ENCODE measurements at places on chromosomes 1 and 21.
A peak's percentile ranks its signal among the peaks of the same experiment; 100 is the strongest.

DNA sequence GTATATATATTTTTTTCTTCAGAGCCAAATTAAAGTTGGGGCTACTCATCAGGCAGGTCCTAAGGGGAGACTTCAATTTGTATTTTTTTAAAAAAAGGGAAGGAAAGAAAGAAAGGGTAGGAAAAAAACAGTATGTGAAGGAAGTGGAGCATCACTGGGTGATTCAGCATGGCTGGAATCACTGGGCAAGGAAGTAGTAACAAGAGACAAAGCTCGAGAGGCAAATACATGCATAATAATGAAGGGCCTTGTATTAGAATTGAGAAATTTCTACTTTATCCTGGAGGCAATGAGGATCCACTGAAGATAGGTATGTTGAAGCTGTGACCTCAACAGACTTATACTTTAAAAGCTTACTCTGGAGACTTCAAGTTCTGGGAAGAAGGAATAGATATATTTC, 184.4 kb downstream of the COQ8A start:
- H3K27ac ChIP-seq, result no peak overlapping the region
- no peak overlapping the region for H3K4me3 ChIP-seq
- H3K4me1 ChIP-seq, result no peaks in the 10 kb centered on the region
- H3K36me3 ChIP-seq, result 0 out of 2 replicates have a peak, but pooled peaks cover 5% of the 10 kb centered on the region
- no peaks in the 10 kb centered on the region for H3K27me3 ChIP-seq
- DNase-seq, result no peak

DNA sequence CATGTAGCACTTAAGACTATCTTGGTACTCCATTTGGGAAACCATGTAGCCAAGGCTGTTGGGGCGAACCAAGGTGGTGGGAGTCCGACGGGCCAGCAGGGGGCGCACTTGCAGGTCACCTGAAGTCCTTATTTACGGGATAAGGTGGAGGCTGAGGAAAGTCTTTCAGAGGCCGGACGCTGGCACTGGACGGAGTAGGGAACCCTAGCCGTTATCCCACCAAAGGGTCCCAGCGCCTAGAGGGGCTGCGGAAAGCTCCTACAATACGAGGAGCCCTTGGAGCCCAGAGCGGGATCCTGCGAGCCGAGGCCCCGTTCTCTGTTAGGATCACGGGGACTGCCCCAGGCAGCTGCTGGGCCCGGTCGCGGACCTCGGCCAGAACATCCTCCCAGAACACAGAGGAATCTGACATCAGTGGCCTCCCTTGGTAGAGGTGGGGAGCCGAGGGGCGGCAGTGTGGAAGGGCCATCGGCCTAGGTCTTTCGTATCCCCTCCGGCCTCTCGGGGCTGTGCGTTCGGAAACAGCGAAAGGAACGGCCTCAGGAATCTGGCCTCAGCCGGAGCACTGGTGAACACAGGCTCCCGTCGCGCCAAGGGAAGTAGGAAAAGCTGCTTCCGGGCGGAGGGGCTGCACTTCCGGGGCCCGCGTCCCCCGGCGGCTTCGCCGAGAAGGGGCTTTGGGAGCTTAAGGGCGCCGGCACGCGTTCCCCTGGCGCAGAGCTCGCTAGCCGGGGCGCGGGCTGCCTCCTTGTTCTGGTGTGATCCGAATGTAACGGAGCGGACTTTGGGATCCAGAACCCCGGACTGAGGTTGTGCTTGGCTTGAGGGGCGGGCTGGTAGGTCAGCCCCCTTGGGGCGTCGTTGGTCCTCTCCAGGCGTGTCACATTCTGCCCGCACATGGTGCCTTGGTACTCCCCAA, 29.9 kb upstream of the RPTN start:
- H3K27ac ChIP-seq, result no peak overlapping the region
- DNase-seq, result no peak
- peaks cover 30% of the 10 kb centered on the region for H3K4me1 ChIP-seq
- H3K27me3 ChIP-seq, result no peaks in the 10 kb centered on the region
- H3K36me3 ChIP-seq, result no peaks in the 10 kb centered on the region
- H3K4me3 ChIP-seq, result no peak overlapping the region

DNA sequence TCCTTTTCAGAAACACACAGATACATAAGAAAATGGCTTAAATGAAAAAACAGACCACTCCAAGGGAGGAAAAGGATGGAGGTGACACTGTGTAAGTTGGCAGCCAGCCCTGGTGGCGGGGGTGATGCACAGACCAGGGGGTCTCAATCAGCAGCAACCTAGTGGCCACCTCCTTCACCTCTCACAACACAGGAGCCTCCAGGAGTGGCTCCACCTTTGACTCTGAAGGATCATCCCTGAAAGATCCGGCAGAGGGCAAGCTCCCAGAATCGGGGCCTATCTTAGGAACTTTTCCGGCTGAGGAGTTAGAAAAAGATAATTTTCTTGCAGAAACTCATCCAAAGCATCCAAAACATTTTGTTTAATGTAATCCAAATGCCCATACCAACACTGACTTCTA, 51.2 kb upstream of the SMYD2 start:
- H3K27me3 ChIP-seq, result no peaks in the 10 kb centered on the region
- H3K36me3 ChIP-seq, result no peaks in the 10 kb centered on the region
- no peak overlapping the region for H3K27ac ChIP-seq
- H3K4me1 ChIP-seq, result no peaks in the 10 kb centered on the region
- H3K4me3 ChIP-seq, result no peak overlapping the region
- DNase-seq, result no peak

DNA sequence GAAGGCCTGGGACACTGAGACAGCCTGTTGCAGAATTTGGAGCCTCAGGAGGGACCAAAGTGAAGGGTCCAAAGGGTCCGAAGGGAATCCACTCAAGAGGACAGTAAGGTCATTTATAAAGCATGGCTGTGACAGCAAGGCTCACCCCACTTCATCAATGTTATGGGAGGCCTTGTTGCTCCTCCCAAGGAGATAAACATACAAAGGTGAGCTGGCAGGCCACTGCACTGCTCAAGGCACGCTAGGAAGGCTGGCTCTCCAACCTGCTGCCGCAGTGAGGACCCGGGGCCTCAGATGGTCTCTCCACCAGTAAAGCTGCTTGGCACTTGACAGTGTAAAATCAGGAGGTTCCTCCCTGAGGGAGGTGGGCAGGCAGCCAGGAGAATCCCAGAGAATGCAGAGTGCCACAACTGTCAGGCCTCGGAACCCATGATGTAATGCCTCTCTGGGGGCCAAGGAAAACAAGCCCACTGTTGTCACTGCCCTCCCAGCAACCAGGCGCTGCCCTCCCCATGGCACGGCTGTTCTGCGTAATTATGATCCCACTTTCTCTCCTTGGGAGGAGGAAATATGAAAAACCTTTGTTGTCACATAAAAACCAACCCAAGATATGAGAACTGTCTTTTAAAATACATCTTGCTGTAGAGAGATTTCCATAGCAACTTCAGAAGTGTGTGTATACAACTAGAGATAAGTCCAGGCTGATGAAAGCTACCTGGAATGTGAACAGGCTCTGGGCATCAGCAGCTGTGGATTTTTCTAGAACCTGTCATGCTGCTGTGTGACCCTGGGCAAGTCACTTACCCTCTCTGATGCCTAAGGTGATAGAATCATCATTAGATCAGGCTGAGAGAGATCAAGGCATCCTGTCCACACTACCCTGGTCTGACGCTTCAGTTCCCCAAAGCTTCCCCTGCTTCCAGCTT, 102.5 kb downstream of the KCNN3 start:
- no peaks in the 10 kb centered on the region for H3K4me1 ChIP-seq
- H3K27ac ChIP-seq, result no peak overlapping the region
- no peak overlapping the region for H3K4me3 ChIP-seq
- peak; percentile 17 for DNase-seq

GRCh38 chr1:8712413-8713231, 104.8 kb downstream of the RERE start:
- H3K36me3 ChIP-seq, result no peaks in the 10 kb centered on the region
- H3K4me1 ChIP-seq, result peaks cover 34% of the 10 kb centered on the region
- DNase-seq, result no peak
- H3K4me3 ChIP-seq, result no peak overlapping the region

GRCh38 chr1:10045480-10046355, 13.0 kb downstream of the UBE4B start:
- no peaks in the 10 kb centered on the region for H3K4me1 ChIP-seq
- no peaks in the 10 kb centered on the region for H3K27me3 ChIP-seq
- H3K4me3 ChIP-seq, result no peak overlapping the region
- no peak for DNase-seq

- H3K27me3 ChIP-seq, result peaks cover 19% of the 10 kb centered on the region
- no peak for DNase-seq
- H3K27ac ChIP-seq, result no peak overlapping the region
- no peaks in the 10 kb centered on the region for H3K4me1 ChIP-seq
These were observed 178.7 kb downstream of the MRPL39 start for GRCh38 chr21:25428537-25428936.

DNA sequence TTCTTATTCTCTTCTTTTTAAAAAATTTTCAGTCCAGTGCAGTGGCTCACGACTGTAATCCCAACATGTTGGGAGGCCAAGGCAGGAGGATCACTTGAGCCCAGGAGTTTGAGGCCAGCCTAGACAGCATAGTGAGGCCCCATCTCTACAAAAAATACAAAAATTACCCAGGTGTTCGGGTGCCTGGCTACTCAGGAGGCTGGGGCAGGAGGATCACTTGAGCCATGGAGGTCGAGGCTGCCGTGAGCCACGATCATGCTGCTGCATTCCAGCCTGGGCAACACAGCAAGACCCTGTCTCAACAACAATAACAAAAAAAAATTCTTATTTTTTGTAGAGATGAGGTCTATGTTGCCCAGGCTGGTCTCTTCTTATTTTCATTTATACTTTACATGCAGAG, 7.9 kb downstream of the PLA2G2D start:
- peaks cover 4% of the 10 kb centered on the region for H3K4me1 ChIP-seq
- no peak overlapping the region for H3K4me3 ChIP-seq
- no peak overlapping the region for H3K27ac ChIP-seq
- H3K36me3 ChIP-seq, result no peaks in the 10 kb centered on the region
